ENCODE measurements at places on chromosomes 13 and 19. TPM values are rescaled to one million over a fixed set of nuclear protein-coding genes. Genes with fewer than 3 reads are reported as not detected.

The PIP5K1C gene
- 24.4 TPM for total RNA-seq

The IZUMO2 gene
- total RNA-seq, result not detected

The PDX1 gene
- total RNA-seq, result not detected

The RFPL4A gene
- not detected for total RNA-seq

The ICAM5 gene
- total RNA-seq, result 0.13 TPM
